ENCODE measurements at places on chromosomes 7 and 10.

DNA sequence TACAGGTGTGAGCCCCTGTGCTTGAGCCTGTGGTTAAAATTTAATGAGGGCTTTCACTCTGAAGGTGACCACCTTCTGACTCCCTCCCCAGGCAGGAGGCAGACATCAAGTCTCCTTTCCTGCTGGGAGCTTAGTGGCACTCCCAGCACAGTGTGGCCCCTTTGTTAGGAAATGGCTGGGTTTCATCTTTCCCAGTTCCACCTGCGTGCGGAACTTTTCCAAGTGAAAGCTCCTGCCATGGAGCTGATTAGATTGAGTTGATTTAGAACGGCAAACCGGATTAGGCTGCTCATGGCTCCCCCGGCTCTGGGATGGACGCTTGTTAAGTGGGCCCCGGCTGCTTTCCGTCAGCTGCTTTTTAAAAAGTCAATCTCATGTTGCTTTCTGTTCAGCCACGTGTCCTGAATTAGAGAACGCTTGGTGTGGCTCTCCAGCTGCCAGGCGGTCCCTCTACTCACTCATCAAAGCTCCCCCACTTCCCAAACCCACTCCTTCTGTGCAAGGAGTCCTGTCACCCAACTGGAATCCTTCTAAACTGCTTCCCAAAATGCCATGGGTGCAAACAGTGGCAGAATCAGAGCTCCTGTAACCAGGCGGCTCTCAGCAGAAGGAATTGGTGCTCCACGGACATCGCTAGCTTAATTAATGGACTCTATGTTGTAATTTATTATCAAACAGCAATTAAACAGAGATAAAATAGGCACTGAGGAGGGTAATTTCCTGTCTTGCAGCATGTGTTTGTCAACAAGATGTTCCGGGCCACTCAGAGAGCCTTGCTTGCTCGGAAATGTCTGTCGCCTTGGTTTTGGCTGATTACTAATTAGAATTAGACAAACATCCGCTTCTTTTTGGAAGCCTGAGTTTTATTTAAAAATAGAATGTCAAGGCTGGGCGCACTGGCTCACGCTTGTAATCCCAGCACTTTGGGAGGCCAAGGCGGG, 551.2 kb downstream of the GALNT17 start:
- no peak for DNase-seq

- no peak for DNase-seq
Measured at GRCh38 chr7:150799741-150800580, at the start of gene TMEM176B. Gene TMEM176B (minus strand): TSS chr7:150800364. CDS start chr7:150796569, 3,795 bp downstream.

DNA sequence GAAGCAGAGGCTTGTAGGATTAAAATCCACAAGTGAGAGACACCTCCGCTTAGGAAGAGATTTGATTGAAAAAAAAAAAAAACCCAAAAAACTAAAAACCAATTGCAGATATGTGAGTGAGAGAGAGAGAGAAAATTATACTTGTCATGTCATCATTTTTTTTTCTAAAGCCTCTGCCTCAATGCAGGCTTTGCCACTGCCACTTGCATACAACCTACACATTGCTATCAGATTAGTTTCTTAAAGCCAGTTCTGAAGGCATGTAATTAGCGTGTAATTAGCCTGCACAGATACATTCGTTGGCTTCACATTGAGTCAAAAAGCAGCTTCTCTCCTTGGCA, 86.1 kb upstream of the MTPN start:
- no peak for DNase-seq

- DNase-seq, result no peak
Measured at GRCh38 chr10:125050383-125050782, 108.5 kb downstream of the ZRANB1 start.

GRCh38 chr10:111131168-111131799, 54.5 kb downstream of the ADRA2A start:
- DNase-seq, result no peak

- DNase-seq, result no peak
Measured at GRCh38 chr7:55657654-55658053, 85.4 kb upstream of the VOPP1 start.

Data from fibroblast of pulmonary artery (primary cell).